Stimulated activated CD4-positive, alpha-beta T cell treated with anti-CD3 and anti-CD28 coated beads, Interleukin-2, amount 100 ng/mL, for 24 hours (primary cell): ENCODE measurements at places on chromosomes 7 and 10.

DNA sequence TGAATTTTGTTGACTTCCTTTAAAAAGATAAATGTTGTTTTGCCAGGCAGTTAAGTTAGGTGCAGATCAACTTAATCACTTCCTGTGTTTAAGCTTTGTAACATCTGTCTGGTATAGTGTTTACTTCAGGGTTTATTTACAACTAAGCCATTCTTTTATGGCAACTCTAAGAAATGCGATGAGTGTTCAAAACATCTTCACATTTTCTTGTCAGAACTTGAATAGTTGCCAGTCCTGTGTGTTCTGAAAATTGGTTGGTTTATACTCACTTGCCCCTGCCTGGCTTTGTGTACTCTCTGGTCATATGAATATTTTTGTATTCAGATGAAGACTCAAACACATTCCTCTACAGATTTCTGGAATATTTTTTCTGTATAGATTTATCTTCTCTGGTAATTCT lies 327.2 kb downstream of the MDFIC start:
- no peak for DNase-seq

- no peak for DNase-seq
Observed at GRCh38 chr7:150753826-150754603, 16.8 kb downstream of the GIMAP5 start.

DNA sequence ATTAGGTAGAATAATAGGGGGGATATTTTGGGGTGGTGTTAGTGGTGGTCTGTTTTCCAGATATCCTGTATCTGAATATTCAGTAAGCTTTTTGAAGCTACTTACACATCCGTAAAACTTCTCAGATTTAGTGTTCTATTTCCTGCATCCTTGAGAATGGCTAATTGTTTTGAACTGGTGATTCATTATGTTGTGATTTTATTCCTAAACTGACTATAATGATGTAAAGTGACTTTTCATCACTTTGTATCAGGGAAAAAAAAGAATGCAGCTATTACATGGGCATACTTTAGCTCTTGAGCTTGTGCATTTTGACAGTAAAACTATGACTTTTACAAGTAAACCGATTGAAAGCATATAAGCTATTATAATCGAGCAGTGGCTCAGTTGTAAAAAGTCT lies 18.2 kb downstream of the WAC start:
- DNase-seq, result no peak

DNA sequence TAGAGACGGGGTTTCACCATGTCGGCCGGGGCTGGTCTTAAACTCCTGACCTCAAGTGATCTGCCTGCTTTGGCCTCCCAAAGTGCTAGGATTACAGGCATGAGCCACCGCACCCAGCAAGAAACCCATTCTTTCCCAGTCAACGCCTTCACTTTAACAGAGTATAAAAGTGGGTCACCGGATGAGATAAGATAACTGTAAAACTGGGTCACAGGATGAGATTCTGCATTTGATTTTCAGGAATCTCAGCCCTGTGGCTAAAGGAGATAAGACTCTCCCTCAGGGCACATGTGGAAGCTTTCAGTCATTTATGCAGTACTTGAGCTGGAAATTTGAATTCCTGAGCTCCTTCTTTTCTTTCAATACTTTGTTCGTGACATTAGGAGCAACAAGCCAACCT lies 70.8 kb downstream of the LRRC17 start:
- no peak for DNase-seq

- DNase-seq, result no peak
Observed at GRCh38 chr7:121020249-121020988, 31.9 kb downstream of the CPED1 start.

DNA sequence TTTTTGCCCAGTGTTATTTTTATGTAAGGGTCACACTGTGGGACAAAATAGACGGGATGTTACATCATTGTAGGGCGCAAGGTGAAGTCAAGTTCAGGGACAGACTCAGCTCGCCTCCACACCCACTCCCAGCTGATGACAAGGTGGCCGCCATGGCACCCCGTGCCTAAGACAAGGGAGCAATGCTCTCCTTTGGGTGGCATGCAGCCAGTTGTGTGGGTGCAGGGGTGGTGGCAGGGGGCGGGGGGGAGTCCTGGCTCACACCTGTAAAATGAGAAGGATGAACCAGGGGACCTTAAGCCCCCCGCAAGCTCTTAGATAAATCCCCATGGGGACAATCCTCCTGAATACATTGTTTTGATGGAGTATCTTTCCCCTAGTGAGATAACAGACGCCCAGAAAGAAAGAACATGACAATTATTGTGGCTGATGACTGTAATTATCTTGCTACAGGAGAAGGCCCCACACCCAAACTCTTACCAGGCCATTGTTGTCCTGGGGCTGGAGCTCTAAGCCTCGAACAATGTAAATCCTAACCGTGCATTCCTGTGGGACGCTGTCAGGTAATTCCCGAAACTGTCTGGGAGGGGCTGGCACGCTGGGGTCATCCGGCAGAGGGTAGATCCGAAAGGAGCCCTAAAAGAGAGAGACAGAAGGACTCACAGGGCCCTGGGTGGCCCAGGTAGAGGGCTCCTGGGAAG lies 148.7 kb downstream of the MYOF start:
- no peak for DNase-seq

DNA sequence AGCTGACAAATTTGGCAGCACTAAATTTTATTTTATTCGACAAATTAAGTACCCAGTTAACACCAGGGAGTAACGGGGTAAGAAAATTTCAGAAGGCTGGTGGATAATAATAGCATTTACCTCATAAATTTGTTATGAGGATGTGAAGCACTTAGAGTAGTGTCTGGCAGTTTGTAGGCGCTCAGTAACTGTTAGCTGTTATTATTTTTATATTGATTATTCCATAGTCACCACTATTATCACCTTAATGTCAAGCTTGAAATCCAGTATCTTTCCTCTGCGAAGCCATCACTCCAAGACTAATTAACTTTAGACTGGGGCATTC lies 563 bp upstream of the COA1 start:
- DNase-seq, result no peak
